ENCODE measurements at places on chromosomes 3 and 15.

DNA sequence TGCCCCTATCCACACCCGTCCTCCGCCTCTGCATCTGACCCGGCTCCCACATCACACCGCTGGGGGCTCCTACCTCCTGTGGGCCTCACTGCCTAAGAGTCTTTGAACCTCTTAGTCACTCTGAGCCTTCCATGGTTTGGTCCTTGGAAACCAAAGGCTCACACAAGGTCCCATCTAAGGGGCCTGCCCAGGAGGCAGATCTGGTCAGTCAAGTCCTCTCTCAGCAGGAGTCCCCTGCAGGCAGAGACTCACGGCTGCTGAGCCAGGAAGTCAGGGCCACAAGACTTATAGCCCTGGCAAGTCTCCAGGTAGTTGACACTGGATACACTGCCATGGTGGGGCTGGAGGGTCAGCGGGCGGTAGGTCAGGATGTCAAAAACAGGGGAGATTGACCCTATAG lies 31.2 kb upstream of the ALDH1L1 start:
- DNase-seq, result no peak

GRCh38 chr15:33045066-33045810 lies 149.3 kb downstream of the FMN1 start:
- no peak for DNase-seq

- DNase-seq, result no peak
These were observed 347.3 kb downstream of the CNTN3 start for GRCh38 chr3:74267131-74267530.

GRCh38 chr3:33624756-33625155 lies 93.3 kb downstream of the CLASP2 start:
- no peak for DNase-seq

GRCh38 chr3:168061332-168061996 lies 34.3 kb downstream of the GOLIM4 start:
- no peak for DNase-seq

GRCh38 chr15:88680241-88681001 lies 41.6 kb downstream of the ISG20 start:
- no peak for DNase-seq

DNA sequence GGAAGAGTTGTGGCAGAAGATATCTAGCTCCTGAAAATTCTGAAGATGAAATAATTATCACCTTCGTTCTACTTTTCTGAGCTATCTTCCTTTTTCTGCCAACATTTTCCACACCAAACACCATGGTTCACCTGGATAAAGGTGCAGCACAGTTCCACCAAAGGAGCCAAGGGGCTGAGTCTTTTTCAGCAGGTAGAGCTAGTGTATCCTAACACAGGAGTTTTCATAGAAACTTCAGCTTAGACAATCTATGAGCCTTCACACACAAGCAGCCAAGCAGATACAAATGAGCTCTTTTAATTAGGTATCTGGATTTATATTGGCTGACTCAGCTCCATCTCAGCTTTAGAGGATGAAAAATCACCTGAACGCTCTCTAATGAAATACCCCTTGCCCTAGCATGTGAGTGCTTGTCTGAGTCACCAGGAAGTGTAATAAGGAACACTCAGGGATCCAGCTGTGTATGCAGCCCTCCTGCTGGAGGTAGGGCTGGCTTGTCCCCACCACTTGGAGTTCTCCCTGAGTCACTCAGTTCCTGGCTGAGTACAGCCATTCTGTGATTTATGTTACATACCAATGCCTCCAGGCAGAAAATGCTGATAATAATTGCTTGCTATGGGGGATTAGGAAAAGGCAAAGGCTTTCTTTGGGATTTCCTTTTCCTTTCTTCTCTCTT lies 385.7 kb downstream of the LSAMP start:
- no peak for DNase-seq

GRCh38 chr3:103786296-103786695 lies 1351.5 kb downstream of the ZPLD1 start:
- DNase-seq, result no peak

GRCh38 chr3:15011174-15011573 lies 53.9 kb downstream of the MRPS25 start:
- DNase-seq, result no peak

DNA sequence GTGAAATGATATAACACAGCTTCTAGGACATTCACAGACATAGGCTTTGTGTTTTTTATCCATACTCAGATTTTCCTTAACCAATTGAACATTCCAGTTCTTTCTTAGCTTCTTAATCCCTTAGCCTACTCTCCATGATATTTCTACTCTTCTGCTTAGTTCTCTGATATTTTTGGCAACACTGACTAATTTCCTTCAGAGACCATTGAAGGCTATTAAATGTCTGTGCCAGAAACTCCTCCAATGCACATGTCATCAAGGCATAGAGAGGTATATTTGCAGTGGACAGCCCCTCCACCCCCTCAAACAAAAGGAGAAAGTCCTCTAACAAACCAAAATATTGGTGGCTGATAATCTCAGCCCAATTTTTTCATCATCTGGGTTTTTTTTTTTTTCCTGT lies 105.9 kb upstream of the TSC22D2 start:
- no peak for DNase-seq

DNA sequence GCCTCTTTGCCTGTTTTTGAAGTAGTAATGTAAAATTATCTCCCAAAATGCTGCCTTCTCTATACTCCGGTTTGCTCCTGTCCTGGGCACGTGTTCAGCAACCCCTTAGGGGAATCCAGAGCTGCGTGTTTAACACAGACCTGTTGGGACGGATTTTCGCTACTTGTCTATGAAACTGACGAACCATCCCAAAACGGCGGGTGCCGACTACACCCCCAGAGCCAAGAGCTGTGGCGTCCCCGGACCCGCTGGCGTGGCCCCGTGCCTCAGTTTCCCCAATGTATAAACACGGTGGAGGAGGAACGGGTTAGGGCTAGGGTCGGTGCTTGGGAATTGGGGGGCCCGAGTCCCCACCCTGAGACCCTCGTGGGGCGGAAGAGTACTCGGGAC lies 473 bp downstream of the FHIT start:
- DNase-seq, result no peak

DNA sequence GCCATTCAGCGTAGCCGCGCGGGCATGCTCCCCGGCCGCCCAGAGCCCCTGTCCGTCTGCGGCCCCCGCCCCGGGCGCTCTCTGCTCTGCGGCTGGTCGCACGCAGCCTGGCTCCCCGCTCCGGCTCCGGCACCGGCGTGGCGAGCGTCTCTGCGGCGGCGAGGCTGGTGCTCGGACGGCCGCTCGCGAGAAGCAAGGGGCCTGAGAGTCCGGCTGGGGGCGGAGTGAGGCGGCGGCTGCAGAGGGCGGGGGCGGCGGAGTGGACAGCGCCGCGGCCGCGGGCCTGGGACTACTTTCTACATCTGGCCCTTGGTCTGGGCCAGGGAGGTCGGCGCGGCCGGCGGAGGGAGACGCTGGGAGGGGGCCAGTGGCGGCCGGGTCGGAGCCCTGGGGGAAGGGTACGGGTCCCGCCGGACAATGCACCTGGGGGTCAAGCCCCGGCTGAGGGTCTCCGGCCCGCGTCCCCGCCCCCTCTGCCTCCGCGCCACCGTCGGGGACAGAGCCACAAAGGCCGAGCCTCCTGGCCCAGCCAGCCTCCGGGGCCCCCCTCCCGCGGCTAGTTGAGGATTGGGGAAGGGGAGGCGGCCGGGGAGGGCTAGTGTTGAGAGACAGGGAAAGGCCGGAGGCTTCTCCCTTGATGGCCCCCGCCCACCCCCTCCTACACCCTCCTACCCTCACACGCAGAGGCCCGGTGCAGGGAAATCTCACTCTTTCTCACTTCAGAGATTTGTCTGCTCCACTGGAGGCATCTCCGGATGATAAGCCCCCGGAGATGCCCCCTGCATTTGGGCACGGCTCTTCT lies at the start of gene PRTG:
Gene PRTG, minus strand, starts transcription at position 226 of the 802 bp plus-strand sequence. Its CDS starts 221 bp downstream, at position 5.
- peak; percentile 35 for DNase-seq

GRCh38 chr3:5633960-5634359 lies 446.5 kb downstream of the EDEM1 start:
- DNase-seq, result no peak

DNA sequence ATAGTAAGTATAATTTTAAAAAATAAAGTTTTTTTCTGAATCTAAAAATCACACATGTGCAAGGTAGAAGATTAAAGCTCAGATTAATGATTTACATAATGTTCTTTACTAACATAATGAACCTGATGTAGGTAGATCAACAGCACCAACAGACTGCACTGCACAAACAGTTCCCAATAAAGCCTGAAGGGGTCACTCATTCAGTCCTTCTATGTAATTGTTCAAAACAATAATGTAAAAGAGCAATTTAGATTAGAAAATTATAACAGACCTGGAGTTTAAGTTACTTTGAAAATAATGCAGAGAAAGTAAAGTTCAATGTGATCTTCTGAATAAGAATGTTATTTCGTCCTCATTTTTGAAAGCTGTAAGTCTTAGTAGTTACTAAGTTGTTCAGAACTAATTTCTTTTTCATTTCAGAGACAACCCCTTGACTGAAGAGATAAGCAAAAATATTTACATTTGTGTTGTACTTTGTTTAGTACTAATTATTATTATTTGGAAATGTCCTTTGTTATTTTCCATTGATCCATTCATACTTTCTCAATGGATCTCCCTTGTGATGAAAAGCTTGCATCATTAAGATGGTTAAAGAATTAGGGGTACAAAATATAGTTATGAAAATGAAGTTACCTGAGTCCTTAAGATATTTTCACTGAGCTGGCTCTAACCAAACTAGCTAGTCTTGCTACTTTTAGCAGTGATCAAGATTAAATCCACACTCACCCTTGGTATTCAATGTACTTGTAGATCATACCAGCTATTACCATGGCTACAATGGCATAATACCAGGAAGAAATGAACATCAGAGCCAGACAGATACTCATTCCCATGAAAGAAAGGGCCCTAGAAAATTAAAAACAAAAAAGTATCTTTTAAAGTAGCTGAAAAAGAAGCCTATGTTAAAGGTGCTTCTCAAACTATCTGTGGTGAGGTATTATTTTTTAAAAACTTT lies 16.8 kb downstream of the EMC4 start:
- DNase-seq, result no peak
